Kidney (tissue), 22 donors: ENCODE measurements at places on chromosomes 12 and 14. TPM values are rescaled to one million over a fixed set of nuclear protein-coding genes. Genes with fewer than 3 reads are reported as not detected.

DNA sequence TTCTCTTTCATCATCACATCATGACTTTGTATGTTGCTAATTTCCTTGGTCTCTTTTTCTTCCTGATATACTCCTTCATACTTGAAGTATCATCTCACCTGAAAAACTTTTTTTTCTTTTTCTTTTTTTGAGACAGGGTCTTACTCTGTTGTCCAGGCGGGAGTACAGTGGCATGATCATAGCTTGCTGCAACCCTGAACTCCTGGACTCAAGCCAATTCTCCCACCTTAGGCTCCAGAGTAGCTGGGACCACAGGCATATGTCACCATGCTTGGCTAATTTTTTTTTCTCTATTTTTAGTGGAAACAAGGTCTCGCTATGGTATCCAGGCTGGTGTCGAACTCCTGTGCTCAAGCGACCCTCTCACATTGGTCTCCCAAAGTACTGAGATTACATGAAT is 107.6 kb downstream of the RALGAPA1 start:
- no peak for DNase-seq
- no peaks in the 10 kb centered on the region for H3K4me1 ChIP-seq
- H3K27ac ChIP-seq: no peak overlapping the region
- H3K36me3 ChIP-seq: no peaks in the 10 kb centered on the region
- H3K27me3 ChIP-seq: no peaks in the 10 kb centered on the region
- H3K4me3 ChIP-seq: no peak overlapping the region

- no peaks in the 10 kb centered on the region for H3K27me3 ChIP-seq
- no peaks in the 10 kb centered on the region for H3K36me3 ChIP-seq
- no peak overlapping the region for H3K27ac ChIP-seq
- H3K4me1 ChIP-seq: no peaks in the 10 kb centered on the region
- no peak for DNase-seq
Measured at GRCh38 chr12:50390316-50390741, 6.1 kb downstream of the FAM186A start.

The RNASE1 gene
- 201 TPM for total RNA-seq

GRCh38 chr12:114784526-114784925 is 100.6 kb upstream of the TBX3 start:
- no peak overlapping the region for H3K27ac ChIP-seq
- DNase-seq: no peak
- no peaks in the 10 kb centered on the region for H3K4me1 ChIP-seq
- H3K4me3 ChIP-seq: no peak overlapping the region
- no peaks in the 10 kb centered on the region for H3K27me3 ChIP-seq

DNA sequence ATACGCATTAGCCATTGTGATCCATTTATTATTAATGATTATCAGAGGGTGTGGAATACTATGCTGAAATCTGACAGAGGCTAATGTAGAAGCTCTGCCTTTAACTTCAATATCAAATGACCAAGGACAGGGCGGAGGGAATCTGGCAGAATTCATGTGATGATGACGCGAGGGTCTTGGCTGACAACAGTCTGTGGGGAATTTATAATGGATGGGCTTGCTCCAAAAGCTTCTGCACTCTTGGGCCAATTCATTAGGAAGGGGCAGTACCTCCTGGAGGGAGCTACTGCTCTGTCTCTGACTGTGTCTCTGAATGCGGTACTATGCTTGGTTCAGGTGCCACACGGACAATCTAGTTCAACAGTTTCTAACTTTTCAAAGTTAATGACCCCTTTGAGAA is 46.2 kb downstream of the GALNT8 start:
- no peak overlapping the region for H3K4me3 ChIP-seq
- no peak for DNase-seq
- no peaks in the 10 kb centered on the region for H3K36me3 ChIP-seq
- no peaks in the 10 kb centered on the region for H3K4me1 ChIP-seq

DNA sequence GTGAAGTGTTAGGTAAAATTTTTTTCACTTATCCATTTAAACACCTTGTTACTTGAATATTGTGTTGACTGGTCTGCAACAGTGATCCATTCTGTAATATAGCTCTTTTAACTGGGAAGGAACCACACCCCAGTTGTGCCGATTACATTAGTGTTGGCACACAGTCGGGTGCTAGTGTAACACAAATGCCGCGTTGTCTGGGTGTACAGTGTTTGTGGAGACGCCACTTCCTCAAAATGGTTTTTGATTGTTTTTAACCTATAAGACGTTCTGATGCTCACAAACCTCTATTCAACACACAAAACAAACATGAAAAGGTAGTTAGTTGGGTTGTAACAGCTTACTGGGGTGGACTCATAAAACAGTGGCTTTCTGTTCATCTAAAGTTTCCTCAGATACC is 48.0 kb upstream of the TRAF3 start:
- no peak overlapping the region for H3K4me3 ChIP-seq
- DNase-seq: no peak
- H3K27me3 ChIP-seq: no peaks in the 10 kb centered on the region
- peaks cover 4% of the 10 kb centered on the region for H3K36me3 ChIP-seq

DNA sequence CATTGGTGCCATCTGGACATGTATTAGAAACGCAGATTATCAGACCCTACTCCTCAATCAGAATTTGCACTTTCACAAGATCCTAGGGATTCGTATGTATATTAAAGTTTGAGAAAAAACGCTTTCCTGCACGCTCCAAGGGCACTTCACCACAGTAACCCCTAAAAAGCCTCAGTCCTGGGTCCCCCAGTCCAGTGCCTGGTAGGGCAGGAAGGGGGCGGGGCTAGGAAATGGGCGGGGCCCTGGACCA is 369 bp downstream of the DEPDC4 start:
- peak overlapping the region; percentile 92 for H3K27ac ChIP-seq
- H3K4me3 ChIP-seq: peak overlapping the region; percentile 83
- no peaks in the 10 kb centered on the region for H3K27me3 ChIP-seq
- peaks cover 4% of the 10 kb centered on the region for H3K4me1 ChIP-seq
- H3K36me3 ChIP-seq: no peaks in the 10 kb centered on the region

DNA sequence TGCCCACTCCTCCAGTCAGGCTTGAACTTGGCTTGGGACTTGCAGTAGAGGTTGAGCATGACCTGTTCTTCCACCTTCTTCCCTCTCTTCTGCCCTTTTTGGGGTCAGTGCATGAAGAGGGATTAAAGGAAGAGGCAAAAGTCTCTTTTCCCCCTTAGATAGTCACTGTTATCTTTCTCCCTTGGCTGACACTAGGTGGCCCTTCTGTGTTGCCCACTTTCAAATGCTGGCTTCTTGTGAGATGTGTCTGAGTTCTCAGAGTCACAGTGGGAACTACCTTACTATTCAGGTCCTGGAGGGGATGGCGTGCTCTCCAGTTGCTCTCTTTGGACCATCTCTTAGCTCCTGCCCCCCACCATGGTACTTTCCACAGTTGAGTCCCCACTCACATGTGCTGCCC is 73.6 kb downstream of the GPR65 start:
- H3K4me1 ChIP-seq: no peaks in the 10 kb centered on the region
- no peak for DNase-seq
- H3K27me3 ChIP-seq: no peaks in the 10 kb centered on the region
- H3K4me3 ChIP-seq: no peak overlapping the region
- H3K36me3 ChIP-seq: no peaks in the 10 kb centered on the region

The VDR gene
- total RNA-seq: 14.8 TPM
